ENCODE measurements at places on chromosomes 7 and 10.

DNA sequence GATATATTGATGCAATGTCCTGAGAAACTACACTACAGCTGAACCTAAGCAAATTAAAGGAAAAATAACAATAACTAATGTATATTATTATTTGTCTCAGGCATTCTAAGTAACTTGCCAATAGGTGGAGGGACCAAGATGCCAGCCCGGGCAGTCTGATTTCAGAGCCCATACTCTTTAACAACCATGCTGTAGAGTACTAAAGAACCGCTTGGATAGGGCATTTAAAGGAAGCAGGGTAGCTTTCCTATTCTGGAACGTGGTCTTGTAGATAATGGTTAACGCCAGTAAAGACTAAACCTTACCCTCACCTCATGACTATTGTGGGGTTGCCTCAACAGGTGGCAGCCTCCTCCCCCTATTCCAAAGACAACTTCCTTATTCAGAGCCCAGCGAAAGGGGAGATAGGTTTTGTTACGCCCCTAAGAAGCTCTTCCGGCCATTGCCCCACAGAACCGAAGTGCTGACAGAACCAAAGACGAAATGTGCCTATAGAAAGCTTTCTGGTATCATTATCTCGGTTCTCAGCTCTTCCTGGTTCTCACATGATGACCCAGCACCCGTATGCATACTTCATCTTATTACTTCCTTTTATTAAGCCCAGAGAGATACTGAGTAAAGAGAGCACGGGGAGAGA, 707 bp upstream of the C1GALT1 start:
- peak; percentile 16 for DNase-seq

- peak; percentile 95 for DNase-seq
Measured at GRCh38 chr10:70458329-70459060, 17.0 kb upstream of the NODAL start.

DNA sequence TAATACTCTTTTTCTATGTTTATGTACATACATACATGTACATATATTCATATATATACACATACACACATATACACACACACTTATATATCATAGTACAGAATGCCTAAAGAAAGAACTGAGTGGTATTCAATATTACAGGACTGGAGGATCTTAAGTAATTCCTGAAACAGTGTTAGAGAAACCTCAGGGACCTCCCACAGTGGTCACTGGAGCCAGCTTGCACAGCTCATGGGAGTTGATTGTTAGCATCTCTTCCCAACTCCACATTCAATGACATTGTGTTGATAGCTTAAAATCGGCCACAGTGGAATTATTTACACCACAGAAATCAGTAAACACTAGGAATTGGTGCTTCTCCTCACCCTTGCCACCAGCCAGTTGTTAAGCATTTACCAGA, 6.0 kb downstream of the LRRC17 start:
- no peak for DNase-seq

GRCh38 chr10:87642988-87643387, 16.7 kb upstream of the PAPSS2 start:
- DNase-seq = no peak

DNA sequence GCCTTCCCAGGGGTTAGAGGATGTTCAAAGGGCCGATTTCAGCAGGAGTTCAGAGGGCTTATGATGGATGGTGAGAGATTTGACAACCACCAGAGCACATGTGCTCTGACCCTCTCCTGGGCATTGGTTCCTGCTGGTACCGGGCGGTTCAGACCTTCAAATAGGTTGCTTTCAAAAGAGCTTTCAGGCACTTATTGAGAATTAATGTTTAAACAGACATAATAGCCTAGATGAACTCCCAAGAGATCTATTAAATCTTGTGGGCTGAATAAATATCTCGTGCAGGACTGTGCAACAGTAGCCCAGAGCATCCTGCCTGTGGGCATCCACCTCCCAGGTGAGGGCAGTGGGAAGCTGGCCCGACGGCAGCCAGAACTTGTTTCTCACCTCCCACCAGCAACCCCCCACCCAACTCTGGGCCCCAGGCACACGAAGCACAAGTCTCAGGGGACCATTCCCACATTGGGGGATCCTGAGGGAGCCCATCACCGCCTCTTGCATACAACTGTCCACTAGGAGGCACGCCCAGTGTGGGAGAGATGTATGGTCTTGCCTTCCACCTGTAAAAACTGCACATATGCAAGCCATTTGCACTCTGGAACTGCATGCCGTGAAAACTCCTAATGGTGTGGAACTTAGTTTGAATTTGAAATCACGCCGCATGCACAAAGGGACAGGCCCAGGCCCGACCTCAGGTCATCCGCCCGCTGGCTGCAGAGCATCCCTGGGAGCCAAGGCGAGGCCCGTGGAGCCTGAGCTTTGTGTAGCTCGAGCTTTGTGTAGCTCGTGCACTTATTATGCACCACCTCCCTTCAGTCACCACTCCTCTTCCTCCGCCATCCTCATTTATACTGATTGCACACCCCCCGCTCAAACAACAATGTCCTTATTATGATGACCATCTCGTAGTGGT, 147.8 kb downstream of the ADCY1 start:
- no peak for DNase-seq

GRCh38 chr7:44307301-44307900, 18.0 kb downstream of the CAMK2B start:
- DNase-seq = peak; percentile 64
